Esophagus mucosa (tissue), 1 donor: ENCODE measurements at places on chromosomes 11 and 22. TPM values are rescaled to one million over a fixed set of nuclear protein-coding genes. Genes with fewer than 3 reads are reported as not detected.

KRTAP5-8 gene
- total RNA-seq = 0.32 TPM

CRYBB3 gene
- 0.64 TPM for total RNA-seq

ACAD8 gene
- total RNA-seq = 13.9 TPM

ARFIP2 gene
- 36.3 TPM for total RNA-seq

HPX gene
- total RNA-seq = 0.64 TPM

KDELR3 gene
- total RNA-seq = 3.2 TPM

PATE2 gene
- total RNA-seq = not detected

SHANK2 gene
- 2.5 TPM for total RNA-seq

BARX2 gene
- 92.8 TPM for total RNA-seq

OSBP2 gene
- 3.0 TPM for total RNA-seq

CSRP3 gene
- not detected for total RNA-seq

GNG3 gene
- not detected for total RNA-seq

GGTLC2 gene
- not detected for total RNA-seq

MGAT3 gene
- total RNA-seq = 0.44 TPM

PLAAT5 gene
- total RNA-seq = 0.16 TPM

SULT4A1 gene
- total RNA-seq = not detected

NUDT8 gene
- 56.0 TPM for total RNA-seq

CHRNA10 gene
- total RNA-seq = 0.64 TPM

APOA4 gene
- not detected for total RNA-seq

LYVE1 gene
- total RNA-seq = 2.7 TPM

OR52N2 gene
- not detected for total RNA-seq

CCND1 gene
- 63.7 TPM for total RNA-seq
